ENCODE measurements at places on chromosomes 7 and 10. TPM values are rescaled to one million over a fixed set of nuclear protein-coding genes. Genes with fewer than 3 reads are reported as not detected.
A peak's percentile ranks its signal among the peaks of the same experiment; 100 is the strongest.

DNA sequence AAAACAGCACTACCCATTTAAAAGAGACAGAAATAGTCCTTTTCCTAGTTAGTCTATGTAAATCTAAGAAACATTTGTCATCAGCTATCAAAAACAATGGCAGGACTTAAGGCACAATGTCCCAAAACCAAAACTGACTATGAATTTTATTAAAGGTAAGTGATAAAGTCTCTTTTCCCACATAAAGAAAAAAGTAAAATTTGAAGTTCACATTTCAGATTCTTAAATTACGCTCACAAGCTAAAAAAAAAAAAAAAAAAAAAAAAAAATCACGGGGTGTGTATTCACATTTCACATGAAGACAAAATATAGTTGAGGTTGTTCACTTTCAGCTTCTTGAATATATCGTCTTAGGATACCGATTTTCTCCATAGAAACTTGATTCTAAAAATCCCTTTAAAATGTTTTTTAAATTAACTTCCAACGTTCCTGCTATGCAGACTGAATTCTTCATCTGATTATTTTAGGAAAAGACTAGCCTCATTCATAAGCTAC lies 1.6 kb downstream of the P4HA1 start:
- H3K27ac ChIP-seq: peak overlapping the region; percentile 98
- no peak for DNase-seq
- H3K4me1 ChIP-seq: peaks cover 15% of the 10 kb centered on the region
- H3K36me3 ChIP-seq: no peaks in the 10 kb centered on the region

DNA sequence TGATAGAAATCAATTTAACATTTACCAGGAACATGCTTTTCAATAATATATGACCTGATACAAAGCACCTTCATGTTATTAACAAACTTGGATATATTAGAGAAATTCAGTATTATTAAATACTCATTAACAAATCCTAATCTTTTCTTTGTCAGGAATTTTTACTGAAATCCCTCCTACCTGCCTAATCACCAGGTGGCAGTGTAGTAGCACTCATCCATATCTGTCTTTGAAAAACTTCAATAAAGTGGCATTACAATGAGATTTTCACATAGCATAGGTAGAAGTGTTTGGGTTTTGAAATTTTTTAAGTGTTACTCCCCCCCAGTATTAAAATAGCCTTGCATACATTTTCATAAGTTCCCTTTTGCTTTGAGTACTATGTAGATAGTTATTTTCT lies 1246.6 kb upstream of the LRRN3 start:
- no peaks in the 10 kb centered on the region for H3K4me1 ChIP-seq
- H3K36me3 ChIP-seq: no peaks in the 10 kb centered on the region
- no peak overlapping the region for H3K4me3 ChIP-seq
- H3K27ac ChIP-seq: no peak overlapping the region
- DNase-seq: no peak
- no peaks in the 10 kb centered on the region for H3K27me3 ChIP-seq

DNA sequence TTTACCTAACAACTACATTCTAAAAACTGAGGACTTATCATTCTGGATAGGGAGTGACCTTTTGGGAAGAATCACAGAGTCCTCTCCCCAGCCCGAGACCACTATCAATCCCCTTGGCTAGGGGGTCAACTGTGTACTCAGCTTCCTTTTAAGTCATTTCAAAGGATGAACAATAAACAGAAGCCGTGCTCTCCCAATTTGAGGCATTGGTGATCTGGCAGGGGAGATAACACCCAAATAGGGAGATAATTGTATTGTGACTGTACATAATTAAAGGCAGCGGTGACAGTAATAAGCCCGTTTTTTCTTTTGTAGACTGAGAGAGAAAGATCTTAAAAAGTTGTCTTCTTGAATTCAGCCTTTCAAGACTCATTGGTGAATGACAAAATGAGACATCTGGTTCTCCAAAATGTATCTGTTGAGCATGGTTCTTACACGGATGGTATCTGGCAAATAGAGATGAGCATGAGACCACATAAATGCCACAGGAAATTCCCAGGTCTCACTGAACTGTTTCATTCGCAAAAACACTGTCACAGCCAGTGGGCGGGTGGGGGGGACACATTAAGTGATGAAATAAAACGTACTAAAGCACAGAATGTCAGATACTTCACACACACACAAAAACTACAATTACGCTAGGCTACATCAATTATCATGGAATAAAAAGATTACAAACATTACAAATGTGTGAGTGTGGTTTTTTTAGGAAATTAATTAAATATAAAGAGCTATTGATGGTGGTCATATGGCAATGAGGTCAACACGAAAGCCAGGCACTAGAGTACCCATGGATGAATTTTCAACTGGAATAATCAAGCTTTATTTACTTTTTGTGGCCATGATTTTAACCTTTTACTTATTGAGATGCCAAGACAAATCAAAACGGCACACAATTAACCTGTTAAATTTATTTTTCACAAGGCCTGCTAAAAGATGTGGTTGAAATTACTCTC lies 108.4 kb downstream of the HIPK2 start:
- DNase-seq: no peak
- peaks cover 8% of the 10 kb centered on the region for H3K4me1 ChIP-seq
- H3K4me3 ChIP-seq: no peak overlapping the region
- no peak overlapping the region for H3K27ac ChIP-seq
- no peaks in the 10 kb centered on the region for H3K36me3 ChIP-seq

DNA sequence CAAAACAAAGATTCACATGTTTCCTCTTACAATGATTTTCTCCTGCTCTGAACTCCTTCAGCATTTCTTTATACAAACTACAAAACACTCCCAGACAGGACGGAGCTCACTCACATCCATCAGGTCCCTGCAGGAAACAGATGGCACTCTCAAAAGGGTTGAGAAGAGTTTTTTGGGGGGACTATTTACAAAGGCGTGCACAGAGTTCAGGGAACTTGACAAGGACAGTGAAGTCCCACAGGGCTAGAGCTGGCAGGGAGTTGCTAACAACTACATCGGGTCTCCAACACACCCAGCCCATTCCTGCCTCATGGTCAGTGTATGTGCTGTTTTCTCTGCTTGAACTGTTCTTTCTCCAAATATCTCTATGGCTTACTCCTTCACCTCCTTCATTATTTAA lies 24.7 kb upstream of the YAE1 start:
- no peaks in the 10 kb centered on the region for H3K4me1 ChIP-seq
- no peaks in the 10 kb centered on the region for H3K27me3 ChIP-seq
- no peak overlapping the region for H3K27ac ChIP-seq
- DNase-seq: no peak
- H3K4me3 ChIP-seq: no peak overlapping the region

CRHR2 gene
- not detected for total RNA-seq

PPP1R17 gene
- total RNA-seq: not detected
